Fibroblast of lung (primary cell): ENCODE measurements at places on chromosomes 13 and 19. TPM values are rescaled to one million over a fixed set of nuclear protein-coding genes. Genes with fewer than 3 reads are reported as not detected.

The ICAM1 gene
- total RNA-seq, result 8.9 and 15.9 TPM in 2 replicates

The PDX1 gene
- total RNA-seq, result not detected in 2 replicates

The SSC5D gene
- 19.3 and 19.7 TPM in 2 replicates for total RNA-seq

The CCL25 gene
- not detected in 2 replicates for total RNA-seq

The ZNF541 gene
- total RNA-seq, result 0.17 TPM in 1 of 2 replicates, not detected in the other

The GEMIN7 gene
- 12.3 and 15.7 TPM in 2 replicates for total RNA-seq

The S1PR5 gene
- total RNA-seq, result under 0.01 TPM in 1 of 2 replicates, not detected in the other

DNA sequence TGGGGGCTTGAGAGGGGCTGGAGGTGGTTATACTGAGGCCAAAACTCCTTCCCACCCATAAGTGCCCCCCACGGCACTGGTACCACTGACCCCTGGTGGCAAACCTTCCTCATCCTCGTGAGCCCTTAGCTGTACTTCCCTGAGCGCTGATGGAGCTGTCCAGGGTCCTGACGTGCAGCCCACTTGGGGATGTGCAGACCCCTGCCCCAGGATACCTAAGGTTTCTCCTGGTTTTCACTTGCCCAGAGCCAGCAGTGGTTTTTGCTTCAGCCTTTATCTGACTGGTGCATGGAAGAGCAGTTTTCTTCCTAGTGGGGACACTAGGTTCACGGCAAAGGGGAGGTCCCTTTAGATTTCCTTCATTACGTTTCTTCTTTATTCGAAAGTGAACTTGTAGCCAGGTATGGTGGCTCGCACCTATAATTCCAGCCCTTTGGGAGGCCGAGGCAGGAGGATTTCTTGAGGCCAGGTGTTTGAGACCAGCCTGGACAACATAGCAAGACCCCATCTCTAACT is 28.7 kb upstream of the KCTD15 start:
- peak; percentile 19 for DNase-seq

- no peak for DNase-seq
Measured at GRCh38 chr13:99640260-99640659, 139.0 kb downstream of the TM9SF2 start.

DNA sequence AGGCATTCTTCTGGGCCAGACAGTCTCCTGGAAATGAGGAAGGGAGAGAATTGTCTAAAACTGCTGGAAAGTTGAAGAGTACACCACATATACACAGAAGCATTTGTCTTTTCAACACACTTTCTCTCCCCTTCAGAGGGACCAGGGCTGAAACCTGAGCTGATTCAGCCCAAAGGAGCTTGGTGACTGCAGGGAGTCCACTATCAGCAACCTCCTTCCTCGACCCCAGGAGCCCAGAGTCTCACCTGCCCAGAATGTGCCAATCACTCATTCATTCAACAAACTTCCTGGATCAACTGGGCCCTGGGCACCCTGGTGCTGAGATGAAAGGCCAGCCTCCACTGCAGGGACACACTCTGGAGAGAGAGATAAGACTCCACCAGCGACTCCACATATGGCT is 128.9 kb upstream of the VSTM2B start:
- DNase-seq, result no peak

- DNase-seq, result no peak
Measured at GRCh38 chr13:30859326-30859725, 46.7 kb upstream of the MEDAG start.

DNA sequence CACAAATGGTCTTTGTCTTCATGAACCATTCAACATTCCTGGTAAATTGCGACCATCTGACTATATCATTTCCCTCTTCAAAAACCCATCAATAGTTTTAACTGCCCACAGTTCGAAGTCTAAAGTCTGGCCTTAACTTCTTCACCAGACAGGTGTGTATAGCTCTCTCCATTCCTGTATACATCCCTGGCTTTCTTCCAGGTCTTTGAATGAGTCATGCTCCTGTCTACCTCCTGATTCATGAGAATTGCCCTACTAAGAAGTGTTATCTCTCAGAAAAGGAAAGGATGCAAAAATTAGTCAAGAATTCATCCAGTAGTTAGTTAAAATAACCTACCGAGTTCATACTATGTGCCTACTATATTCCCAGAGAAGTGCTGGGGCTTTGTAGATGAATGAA is 225.0 kb downstream of the TBC1D4 start:
- peak; percentile 45 for DNase-seq

GRCh38 chr19:14033946-14034345 is 2.4 kb downstream of the IL27RA start:
- DNase-seq, result no peak

GRCh38 chr19:16381756-16382401 is 57.3 kb downstream of the KLF2 start:
- DNase-seq, result peak; percentile 57
